ENCODE measurements at places on chromosomes 1 and 21.

DNA sequence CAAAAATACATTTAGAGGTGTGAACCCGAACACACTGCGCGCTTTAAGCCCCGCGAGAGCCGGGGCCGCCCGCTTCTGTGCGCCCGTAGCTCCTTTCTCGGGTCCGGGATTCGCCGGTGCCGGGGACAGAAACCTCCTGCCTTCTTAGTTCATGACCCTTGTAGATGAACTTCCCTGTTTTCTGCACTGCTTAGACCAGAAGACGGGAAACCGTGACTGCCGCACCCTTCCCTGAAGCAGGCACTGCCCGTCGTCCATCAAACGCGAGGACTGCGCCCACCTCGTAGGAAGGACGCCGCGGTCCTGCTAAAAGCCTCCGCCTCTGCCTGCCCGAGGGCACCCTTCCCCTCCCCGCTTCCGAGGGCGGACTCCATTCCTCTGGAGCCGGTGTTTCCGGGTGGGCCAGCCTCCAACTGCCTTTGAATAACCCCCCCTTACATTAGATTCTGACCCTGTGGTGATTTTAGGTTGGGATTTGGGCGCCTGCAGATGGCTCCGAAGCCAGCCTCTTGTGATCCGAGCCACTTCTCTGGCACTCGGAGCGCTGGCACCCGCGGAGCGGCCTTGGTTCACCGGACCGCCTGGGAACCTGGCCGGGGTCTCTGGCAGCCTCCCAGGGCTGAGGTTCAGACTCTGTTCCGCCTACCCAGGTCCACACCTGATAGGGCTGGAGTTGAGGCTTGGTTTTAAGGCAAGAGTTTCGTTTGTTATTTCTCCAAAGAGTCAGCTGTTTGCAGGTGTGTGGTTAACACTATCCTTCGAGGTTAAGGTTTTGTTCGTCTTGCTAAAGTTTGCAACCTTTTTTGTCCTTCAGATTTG, 1.2 kb upstream of the PTTG1IP start:
- no peak for DNase-seq

DNA sequence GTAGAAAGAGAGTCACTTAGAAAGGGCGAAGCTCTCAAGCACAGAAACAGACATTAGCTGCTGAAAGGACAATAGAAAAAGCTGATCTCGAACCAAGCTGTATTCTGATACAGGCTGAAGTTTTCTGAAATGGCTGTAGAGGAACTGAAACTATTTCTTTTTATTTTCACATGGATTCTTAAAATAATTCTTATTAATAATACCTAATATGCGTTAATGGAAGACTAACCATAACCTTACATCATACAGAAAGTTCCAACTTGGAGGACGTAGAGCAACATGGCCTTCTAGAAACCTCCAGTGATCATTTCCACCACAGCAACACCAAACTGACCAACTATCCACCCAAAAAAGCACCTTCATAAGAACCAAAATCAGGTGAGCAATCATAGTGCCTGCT, 52.8 kb upstream of the ACADM start:
- DNase-seq, result no peak

DNA sequence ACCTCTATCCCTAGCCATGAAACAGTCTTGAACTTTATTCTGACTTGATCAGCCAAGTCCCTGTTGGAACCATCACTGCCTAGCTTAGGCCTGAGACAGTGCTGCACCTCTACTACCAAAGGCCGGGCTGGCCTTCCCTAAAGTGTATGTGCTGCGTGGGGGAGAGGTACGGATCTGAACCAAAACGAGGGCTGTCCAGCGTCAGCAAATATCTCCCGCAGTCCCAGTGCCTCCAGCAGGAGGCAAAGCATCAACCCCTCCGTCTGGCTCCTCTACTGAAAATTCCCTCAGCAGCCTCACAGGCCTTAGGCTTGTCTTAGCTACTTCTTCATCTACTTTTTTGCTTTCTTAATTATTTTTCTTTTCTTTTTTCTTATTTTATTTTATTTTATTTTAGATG, 33.3 kb upstream of the KIF26B start:
- DNase-seq, result no peak

DNA sequence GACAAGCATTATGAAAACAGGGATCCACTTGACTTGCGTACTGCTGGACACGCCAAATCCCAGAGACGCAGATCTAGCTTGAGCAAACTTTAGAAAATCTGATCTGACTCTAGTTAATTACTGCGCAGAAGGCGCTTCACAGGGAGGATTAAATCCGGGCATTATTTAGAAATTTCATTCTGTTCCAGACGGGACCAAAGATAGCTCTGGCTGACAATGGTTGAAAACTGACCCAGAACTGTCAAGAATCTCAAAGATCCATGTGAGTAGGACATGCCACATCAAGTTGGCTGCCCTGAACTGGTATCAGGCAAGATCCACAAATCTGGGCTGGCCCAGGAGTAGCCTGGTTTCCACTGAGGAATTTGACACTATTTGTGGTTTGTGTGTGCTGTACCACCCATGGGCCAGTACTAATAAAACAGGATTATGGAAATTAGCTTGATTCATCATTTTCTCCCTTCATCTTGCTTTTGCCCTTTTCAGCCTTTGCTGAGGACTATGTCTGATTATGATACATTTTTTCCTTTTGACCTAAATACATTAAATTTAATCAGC, 171.0 kb downstream of the VAV3 start:
- DNase-seq, result no peak

DNA sequence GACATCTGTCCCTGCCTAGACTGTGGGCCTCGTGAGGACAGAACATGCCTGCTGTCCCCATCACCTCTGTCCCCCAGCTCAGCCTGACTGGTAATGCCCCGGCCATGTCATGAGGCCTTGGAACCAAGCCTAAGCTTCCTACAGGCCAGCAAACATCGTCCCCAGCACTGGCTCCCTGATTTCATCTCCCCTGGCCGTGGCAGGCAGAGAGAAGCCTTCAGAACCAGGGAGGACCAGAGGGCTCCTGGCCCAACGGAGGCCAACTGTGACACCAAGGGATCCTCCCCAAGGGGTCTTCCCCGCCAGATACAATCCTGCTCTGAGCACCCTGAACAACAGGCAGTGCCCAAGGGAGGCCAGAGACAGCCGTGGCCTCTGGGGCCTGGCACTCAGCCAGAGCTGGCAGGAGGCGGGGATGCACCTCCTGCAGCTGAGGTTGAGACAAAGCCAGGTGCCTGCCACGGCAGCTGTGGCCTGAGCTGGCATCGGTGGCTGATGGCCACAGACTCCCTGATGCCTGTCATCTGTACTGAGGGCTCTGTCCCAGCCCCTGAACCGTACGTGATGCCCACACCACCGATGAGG, 9.9 kb upstream of the NPHP4 start:
- DNase-seq, result no peak

DNA sequence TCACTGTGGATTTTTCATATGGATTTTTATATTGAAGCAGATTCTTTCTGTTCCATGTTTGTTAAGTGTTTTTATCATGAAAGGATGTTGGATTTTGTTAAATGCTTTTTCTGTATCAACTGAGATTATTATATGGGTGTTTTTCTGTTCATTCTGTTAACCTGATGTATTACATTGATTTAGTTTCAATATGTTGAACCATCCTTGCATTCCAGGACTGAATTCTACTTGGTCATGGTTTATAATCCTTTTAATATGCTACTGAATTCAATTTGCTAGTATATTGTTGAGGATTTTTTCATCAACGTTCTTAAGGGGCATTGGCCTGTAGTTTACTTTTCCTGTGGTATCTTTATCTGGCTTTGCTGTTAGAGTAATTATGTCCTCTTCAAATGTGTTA, 55.8 kb downstream of the CCDC30 start:
- DNase-seq, result no peak

DNA sequence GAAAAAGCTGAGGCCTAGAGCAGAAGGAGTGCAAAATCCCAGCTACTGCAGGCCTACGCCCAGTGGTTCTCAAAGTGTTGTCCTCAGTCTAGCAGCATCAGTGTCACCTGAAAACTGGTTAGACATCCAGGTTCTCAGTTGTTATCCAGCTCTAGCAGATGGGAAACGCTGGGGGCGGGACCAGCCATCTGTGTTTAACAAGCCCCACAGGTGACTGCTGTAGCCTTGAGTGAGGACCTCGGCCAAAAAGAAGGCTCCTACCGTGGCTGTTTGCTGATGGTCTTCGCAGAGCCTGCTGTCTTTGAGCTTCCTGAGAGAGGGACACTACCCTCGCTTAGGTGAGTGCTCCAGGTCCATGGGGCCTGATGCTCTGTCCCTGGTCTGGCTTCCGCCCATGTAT, 69.7 kb downstream of the LRRN2 start:
- no peak for DNase-seq

DNA sequence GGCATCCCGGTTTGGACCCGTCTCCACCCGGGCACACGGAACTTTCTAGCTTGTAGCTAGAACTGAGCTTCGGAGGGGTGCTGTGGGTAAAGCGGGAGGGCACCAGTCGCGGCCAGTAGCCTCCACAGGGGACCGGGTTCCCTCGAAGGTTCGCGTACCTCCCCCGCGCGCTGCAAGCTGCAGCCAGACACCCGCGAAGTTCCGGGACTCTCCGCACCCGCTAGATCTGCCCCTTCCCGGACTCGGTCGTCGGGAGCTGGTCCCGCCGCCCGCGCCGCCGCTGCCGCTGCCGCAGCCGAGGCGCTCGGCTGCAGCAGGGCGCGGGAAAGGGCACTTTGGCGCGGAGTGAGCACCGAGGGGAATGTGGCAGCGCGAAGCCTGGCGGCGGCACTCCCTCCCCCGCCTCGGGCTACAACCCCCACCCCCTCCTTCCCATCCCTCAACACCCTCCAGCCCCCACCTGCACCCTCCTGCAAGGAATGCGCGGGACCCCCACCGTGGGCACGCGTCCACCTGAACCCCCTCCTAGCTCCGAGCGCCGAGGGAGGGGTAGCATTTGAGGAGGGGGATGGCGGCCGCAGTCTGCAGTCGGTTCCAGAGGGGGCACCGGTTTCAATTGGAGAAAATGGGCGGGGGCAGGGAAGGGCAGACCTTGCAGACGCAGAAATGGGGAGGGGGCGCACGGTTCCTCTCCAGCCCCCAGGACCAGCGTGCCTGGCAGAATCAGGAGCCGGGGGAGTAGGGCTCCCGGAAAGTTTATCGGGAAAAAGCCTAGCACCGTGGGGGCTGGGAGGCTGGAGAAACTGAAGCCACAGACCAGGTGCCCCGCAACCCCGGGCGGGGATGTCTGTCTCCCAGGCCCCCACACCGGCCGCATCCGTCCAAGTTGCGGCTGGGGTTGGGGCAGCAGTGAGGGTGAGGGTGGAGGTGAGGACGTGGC, 968 bp downstream of the CSMD2 start:
- DNase-seq, result no peak

- DNase-seq, result no peak
Measured at GRCh38 chr1:239811211-239811885, 280.3 kb upstream of the FMN2 start.

GRCh38 chr1:197675583-197676208, 99.6 kb downstream of the DENND1B start:
- no peak for DNase-seq

DNA sequence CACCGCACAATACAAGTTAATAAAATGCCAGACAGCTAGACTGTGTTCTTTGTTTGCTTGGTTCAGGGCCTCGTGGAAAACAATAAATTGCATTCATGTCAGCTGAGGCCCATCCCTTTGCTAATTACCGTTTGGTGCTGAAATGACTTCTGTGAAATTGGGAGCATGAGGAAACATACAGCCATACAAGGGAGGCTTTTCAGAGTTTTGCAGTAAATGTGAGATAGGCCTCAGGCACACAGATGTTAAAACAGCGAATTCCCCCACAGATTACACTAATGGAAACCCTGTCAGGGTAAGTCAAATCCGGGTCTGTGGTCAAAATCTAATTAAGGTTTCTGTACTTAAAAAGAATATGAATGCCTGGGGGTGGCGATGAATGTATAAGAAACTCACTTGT, 173.5 kb upstream of the LMO4 start:
- DNase-seq, result no peak

- no peak for DNase-seq
Measured at GRCh38 chr21:41903559-41904351, 24.6 kb upstream of the PRDM15 start.

- DNase-seq, result no peak
Measured at GRCh38 chr1:201347498-201348210, 29.8 kb downstream of the TNNT2 start.

- DNase-seq, result no peak
Measured at GRCh38 chr1:81008293-81008692, 792.4 kb upstream of the ADGRL2 start.

- DNase-seq, result no peak
Measured at GRCh38 chr1:81437213-81437612, 363.5 kb upstream of the ADGRL2 start.

- DNase-seq, result no peak
Measured at GRCh38 chr1:156703741-156704140, 1.6 kb downstream of the CRABP2 start.

DNA sequence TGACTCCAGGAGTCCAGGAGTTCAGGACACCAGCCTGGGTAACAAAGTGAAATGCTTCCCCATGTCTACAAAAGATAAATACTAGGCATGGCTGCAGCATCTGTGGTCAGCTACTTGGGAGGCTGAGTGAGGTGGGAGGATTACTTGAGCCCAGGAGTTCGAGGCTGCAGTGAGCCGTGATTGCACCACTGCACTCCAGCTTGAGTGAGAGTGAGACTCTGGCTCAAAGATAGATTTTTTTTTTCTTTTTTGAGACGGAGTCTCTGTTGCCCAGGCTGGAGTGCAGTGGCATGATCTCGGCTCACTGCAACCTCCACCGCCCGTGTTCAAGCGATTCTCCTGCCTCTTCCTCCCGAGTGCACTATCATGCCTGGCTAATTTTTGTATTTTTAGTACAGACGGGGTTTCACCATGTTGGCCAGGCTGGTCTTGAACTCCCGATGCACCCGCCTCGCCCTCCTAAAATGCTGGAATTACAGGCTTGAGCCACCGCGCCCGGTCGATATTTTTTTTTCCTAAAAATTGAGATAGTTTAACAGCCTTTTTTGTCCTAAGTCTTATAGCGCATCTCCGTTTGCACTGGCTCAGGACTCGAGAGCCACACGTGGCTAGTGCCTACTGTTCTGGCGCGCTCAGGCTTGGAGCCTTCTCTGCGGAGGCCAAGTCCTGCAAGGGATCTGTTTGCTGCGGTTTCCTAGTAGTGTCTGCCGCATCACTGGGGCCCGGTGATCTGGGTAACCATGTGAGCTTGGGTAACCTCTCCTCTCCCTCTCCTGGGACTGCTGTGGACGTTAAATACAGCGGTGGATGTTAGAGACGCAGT, 1.0 kb upstream of the MFN2 start:
- no peak for DNase-seq

GRCh38 chr1:183306317-183307042, 111.7 kb downstream of the NMNAT2 start:
- DNase-seq, result no peak

DNA sequence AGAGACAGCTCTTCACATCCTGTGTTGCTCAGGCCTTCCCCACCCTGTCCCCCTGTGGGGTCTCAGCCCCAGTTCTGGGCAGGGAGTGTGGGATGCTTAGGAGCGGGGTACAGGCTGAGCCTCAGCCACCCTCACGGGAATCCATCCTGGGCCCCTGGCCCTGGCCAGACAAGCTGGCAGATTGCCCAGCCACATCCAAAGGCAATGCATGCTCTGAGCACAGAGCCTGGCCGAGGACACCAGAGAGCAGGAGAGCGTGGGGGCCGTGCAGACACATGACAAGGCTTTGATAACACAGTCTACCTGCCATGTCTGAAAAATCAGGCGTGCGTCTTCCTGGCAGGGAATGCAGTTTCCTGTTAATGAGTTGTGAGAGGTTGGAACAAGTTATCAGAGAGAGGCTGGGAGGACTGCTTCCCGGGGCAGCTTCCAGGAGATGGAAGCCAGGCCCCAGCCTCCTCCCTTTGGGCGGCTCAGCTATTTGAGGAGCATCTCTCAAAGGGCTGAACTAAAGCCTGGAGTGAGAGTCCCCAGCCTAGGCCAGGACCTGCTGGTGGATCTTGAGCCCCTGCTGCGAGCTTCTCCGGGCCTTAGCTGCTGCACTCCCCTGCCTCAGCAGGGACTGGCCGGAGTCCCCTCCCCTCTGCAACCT, 72.2 kb upstream of the SELENON start:
- no peak for DNase-seq

- DNase-seq, result no peak
Measured at GRCh38 chr1:45820788-45821187, 17.4 kb downstream of the MAST2 start.

All from stimulated activated CD4-positive, alpha-beta T cell treated with anti-CD3 and anti-CD28 coated beads, TNF-alpha, amount 100 ng/mL, for 1 hour (primary cell).